Activated CD4-positive, alpha-beta T cell treated with anti-CD3 and anti-CD28 coated beads, Interleukin-2, Interleukin-4, amounts not matched to agents 100 ng/mL and 50 ng/mL, durations not matched to agents 16 hours and 8 hours (primary cell): ENCODE measurements at places on chromosomes 16 and 17.
A peak's percentile ranks its signal among the peaks of the same experiment; 100 is the strongest.

GRCh38 chr16:51801635-51802034, 650.6 kb upstream of the SALL1 start:
- no peak for DNase-seq

- DNase-seq, result no peak
Measured at GRCh38 chr16:3454093-3454492, 10.6 kb downstream of the NAA60 start.

GRCh38 chr16:50326835-50327465, 41.8 kb downstream of the BRD7 start:
- DNase-seq, result peak; percentile 86

GRCh38 chr17:77354670-77355455, 214.1 kb downstream of the SEC14L1 start:
- no peak for DNase-seq

- no peak for DNase-seq
Measured at GRCh38 chr16:19497176-19497575, 24.7 kb downstream of the GDE1 start.

DNA sequence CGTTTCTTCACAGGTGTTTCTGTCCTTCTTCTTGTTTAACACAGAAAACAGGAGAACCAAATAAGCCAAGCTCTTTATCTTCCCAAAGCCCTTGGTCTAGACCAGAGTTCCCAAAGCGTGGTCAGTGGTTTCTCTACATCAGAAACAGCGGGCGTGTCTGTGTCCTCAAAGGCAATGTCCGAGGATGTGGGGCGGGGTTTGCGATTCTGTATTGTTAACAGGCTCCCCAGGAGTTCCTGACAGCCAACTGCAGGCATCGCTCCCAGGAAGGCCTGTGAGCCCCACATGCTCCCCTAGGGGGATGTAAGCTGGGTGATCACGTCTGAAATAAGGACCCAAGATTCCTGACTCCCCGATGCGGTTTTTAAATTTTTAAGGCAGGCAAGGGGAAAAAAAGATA, 28.4 kb upstream of the SLC25A19 start:
- DNase-seq, result no peak

DNA sequence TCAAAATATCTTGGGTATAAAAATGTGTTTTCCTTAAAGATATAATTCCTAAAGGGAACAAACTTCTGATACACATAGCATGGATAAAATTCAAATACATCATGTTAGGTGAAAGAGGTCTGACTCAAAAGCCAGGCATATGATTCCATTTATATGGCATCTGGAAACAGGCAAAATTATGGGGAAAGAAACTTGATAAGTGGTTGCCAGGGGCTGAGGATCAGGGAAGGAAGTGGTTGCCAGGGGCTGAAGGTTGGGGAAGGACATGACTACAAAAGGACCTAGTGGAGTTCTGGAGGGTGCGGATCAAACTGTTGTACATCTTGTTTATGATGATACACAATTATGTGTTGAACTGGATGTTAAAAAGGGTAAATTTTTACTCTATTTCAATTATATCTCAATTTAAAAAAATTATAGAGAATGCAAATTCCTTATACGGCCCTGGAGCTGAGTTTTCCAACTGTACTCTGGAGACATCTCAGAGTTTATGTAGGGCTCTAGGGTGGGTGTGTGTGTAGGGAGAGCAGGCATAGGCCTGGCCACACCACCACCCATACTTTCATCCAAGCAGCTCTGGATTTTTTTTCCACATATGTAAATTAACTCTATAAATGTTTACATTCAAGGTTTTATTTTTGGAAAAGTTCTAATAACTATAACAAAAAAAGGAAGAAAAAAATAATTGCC, 55.0 kb downstream of the AMFR start:
- no peak for DNase-seq

GRCh38 chr17:13931800-13932460, 137.4 kb upstream of the COX10 start:
- DNase-seq, result no peak

GRCh38 chr17:57965521-57966160, 10.4 kb upstream of the CUEDC1 start:
- DNase-seq, result no peak

GRCh38 chr16:79154086-79154485, 446.5 kb downstream of the MAF start:
- DNase-seq, result no peak

DNA sequence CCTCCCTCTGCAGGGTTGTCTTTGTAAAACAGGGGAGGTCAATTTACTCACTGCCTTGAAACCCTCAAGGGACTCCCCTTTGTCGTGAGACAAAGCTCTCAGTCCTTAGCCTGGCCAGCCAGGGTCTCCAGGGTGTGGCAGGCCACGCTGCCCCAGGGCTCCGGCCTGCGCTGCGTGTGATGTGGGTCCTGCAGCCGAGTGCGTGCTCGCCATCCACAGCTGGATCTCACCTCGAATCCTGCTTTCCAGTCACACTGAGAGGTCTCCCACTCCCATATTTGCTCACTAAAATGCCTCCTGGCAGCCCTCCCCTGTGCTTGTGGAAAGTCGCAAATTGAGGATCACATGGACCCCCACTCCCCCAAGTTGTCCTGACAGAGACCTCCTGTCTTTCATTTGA, 10.0 kb upstream of the CLEC18C start:
- DNase-seq, result no peak

GRCh38 chr17:6040504-6040903, 29.7 kb upstream of the WSCD1 start:
- no peak for DNase-seq

- no peak for DNase-seq
Measured at GRCh38 chr16:49632795-49633184, 223.1 kb downstream of the ZNF423 start.

DNA sequence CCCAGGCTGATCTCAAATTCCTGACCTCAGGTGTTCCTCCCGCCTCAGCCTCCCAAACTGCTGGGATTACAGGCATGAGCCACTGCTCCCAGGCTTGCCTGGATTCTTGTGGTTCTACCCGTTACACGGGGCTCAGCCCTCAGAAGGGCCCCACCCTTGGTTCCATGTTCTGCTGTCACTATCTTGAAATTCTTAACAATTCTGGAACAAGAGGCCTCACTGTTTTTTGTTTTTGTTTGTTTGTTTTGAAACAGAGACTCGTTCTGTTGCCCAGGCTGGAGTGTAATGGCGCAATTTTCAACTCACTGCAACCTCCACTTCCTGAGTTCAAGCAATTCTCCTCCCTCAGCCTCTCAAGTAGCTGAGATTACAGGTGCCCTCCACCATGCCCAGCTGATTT, 96.6 kb downstream of the CACNG3 start:
- no peak for DNase-seq

- no peak for DNase-seq
Measured at GRCh38 chr16:28596115-28596630, 677 bp downstream of the SULT1A2 start.

GRCh38 chr17:81114351-81115093, 50.8 kb upstream of the PVALEF start:
- no peak for DNase-seq

DNA sequence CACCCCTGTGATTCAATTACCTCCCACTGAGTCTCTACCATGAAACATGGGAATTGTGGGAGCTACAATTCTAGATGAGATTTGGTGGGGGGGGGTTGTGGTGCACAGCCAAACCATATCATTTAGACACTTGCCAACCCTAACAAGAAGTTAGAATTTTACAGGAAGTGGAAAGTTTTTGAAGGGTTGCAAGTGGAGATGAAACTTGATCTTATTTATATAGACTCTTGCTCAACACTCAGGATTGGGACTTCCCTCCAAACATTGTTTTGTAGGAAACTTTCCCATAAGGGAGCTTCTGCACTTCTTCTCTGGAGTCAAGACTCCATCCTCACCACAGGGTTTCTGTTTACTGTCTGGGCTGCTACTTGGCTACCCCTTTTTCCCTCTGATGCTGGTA, 266.7 kb upstream of the CDH11 start:
- no peak for DNase-seq

DNA sequence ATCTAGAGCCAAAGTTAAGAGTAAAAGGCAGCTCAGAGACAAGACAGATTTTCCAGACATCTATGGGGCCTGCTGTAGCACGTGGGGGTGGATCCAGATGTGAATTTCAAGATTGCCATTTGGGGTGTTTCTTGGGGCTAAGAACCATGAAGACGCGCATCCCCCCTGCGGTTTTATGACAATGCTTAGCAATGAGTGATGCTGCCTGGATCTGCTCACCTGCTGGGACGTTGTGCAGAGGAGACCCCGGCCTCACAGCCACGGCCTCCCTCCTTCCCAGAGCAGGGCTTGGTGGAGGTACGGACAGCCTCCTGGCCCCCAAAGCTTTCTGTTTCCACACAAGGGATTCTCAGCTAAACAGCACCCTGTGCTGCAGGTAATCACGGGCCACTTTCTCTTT, 151.5 kb upstream of the DYNLRB2 start:
- DNase-seq, result no peak

DNA sequence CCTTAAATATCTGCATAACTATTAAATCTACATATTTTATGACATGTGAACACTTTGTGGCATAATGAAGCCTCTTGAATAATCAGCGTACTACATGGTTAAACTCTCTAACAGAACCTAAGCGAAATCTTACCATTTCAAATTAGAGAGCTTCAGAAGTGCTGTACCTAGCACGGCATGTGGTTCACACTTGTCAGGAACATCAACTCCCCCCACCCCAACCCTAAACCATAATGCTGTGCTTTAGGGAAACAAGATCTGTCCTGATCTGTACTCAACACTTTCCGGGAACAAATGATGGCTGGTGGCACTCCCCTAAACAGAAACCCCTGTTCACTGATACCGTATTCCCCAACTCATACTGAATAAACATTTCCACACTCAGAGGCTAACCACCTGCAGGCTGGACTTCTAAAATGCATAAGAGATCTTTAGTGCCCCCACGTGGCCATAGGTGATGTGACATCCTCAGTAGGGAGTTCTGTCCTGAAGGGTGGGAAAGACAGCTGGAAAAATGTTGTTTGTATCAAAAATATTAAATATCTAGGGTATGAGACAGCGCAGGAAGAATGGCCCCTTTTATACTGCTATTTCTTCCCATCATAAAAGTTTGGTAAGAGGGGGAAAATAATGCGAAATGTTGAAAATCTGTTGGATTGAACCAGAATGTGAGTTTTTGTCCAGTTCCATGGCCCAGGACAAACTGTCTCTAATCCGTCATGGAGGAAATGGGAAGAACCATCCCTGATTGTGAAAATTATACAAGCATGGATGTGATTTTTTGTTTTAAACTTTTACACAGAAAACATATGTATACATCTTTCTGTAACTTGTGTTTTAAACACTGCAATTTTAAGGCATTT, 88.6 kb downstream of the USP31 start:
- DNase-seq, result peak; percentile 55

DNA sequence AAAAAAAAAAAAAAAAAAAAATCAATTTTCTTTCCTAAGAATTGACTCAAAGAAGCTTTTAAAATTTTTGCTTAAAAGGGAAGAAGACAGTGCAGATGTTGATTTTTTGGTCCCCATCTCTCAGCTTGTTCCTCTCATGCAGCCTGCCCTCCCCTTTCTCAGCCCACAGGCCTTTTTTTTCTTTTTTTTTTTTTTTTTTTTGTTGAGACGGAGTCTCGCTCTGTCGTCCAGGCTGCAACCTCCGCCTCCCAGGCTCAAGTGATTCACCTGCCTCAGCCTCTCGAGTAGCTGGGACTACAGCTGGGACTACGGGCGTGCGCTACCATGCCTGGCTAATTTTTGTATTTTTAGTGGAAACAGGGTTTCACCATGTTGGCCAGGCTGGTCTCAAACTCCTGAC, 17.7 kb downstream of the YPEL2 start:
- no peak for DNase-seq

DNA sequence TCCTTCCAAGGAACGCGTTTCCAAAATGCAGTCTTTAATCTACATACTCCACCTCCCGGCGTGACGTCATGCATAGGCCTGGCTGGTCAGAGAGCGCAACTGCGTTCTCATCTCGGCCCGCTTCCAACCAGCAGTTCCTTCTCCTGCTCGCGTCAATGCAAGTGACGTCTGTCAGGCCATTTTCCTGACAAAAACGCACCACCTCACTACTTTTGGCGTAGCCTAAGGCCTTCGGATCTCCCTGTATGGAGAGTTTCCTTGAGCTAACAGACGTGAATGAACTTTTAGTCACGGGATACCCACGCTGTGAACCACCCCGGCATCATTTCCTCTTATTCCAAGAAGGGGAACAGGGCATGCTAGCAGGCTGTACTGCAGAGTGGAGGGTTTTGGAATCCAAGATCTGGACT, 25.0 kb downstream of the TEX14 start:
- DNase-seq, result peak; percentile 33

DNA sequence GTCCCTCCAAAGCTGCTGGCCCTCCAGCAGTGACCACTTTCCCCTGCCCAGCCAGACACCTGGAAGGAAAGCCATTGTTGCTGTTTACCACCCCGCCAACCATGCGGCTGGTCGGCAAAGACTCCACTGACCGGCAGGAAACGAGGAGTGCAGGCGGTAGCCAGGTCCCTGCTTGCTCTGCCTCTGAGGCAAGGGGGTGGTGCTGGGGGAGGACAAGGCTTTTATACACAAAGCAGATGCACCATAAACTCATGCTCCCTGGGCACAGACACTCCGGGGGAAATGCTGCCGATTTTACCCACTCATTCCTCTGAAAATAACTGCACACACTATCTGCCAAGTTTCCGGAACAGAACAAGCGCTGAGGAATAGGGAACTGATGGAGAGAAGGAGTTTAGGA, 62.8 kb upstream of the GRIN2A start:
- DNase-seq, result no peak

- no peak for DNase-seq
Measured at GRCh38 chr17:55959756-55960155, 193.5 kb upstream of the ANKFN1 start.

DNA sequence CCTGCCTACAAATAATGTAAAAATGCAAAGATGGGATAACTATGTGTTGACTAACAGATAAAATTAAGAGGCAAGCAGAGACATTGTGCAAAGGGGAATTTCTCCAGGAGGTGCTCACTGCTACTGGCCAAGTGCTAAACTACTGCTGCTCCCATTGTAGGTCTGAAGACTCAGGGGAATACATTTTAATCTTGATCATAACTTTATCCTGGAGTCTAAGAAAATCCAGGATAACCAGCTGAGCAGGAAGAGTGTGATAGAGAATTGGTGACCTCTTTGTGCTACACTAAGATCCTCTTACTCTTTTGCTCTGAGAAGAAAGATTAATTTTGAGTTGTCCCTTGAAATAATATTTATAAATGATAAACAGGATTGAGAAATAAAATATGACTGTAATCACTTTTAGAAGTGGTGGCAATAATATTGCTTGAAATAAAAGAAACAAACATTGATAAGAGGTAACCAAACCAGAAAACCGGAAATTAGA, 5.9 kb downstream of the RNF43 start:
- no peak for DNase-seq

GRCh38 chr17:81234940-81235821, 3.7 kb downstream of the TEPSIN start:
- DNase-seq, result no peak

GRCh38 chr17:76085731-76086366, 6.9 kb downstream of the ZACN start:
- DNase-seq, result no peak
